ENCODE measurements at places on chromosomes 3 and 15. TPM values are rescaled to one million over a fixed set of nuclear protein-coding genes. Genes with fewer than 3 reads are reported as not detected.
A peak's percentile ranks its signal among the peaks of the same experiment; 100 is the strongest.

DNA sequence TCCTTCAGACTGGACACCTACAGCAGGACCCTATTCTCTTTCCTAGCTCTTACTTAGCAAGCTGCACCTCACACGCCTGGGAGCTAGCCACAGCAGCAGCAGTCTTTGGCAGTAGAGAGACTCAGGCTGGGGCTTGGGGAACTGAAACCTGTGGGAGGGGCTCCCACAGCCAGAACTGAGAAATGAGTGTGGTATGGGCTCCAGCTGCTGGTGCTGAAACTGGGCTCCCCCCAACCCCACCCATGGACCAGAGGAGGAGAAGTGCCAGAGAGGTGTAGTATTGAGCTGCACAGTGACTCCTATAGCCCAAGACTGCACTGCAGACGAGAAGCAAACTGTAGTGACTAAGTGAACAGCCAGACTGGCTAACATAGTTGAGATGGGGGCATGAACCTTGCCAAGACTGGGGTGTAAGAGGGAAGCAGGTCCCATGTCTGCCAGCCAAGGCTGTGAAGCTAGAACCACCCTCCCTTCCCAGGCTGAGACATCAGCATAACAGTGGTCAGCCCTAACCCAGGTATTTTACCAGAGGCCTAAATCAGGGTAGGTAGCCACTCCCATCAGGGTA, 62.5 kb downstream of the MYO5A start:
- H3K27me3 ChIP-seq: no peaks in the 10 kb centered on the region
- H3K36me3 ChIP-seq: no peaks in the 10 kb centered on the region
- no peak for DNase-seq
- peak overlapping the region; percentile 28 for H3K4me3 ChIP-seq
- H3K4me1 ChIP-seq: peaks cover 7% of the 10 kb centered on the region

DNA sequence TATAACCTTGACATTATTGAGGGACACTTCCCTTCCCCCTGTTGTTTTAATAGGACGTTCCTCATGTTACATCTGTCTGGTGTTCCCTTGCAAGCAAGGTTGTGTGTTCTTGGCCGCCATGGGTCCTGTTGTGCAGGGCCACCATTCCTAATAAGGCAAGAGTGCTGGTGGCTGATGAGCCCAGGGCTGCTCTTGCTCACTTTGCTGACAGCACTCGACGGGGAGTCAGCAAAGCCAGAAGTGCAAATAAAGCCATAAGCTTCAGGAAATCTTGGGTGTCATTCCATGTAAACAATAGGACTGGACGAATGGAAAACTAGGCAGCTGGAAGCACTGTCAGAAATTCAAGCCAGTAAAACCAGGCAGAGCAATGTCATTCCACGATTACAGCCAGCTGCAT, 75.8 kb downstream of the SQOR start:
- no peaks in the 10 kb centered on the region for H3K36me3 ChIP-seq
- H3K27ac ChIP-seq: no peak overlapping the region
- no peak for DNase-seq
- no peaks in the 10 kb centered on the region for H3K4me1 ChIP-seq
- H3K4me3 ChIP-seq: no peak overlapping the region

GRCh38 chr3:152183473-152183872, 85.3 kb upstream of the MBNL1 start:
- H3K4me1 ChIP-seq: no peaks in the 10 kb centered on the region
- no peak overlapping the region for H3K4me3 ChIP-seq
- no peak overlapping the region for H3K27ac ChIP-seq
- DNase-seq: peak; percentile 53
- H3K36me3 ChIP-seq: no peaks in the 10 kb centered on the region

DNA sequence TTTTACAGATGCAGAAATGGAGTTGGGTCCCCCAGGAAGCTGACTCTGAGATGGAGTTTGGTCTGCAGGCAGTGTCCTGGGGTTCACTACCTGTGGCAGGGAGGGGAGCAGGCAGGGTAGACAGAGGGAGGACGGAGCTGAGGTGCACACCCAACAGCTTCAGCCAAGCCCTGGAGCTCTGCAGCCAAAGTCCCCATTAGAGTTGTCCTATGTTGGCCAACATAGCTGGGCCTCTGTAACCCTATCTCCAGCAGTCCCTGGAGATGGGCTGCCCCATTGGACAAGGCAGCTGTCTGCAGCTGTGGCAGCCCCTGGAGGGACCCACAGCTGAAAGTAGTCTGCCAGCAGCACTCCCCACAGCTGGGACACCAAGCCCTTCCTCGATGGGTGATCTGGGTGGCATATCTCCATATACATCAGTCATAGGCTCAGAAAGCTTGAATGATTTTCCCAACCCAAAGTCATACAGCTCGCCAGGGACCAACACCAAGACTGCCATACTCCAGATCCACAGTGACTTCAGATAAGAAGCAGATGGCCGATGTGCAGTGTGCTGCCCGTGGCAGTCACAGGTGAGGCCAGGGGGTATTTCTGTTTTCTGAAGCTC, 31.9 kb downstream of the STARD5 start:
- no peaks in the 10 kb centered on the region for H3K36me3 ChIP-seq
- no peak overlapping the region for H3K4me3 ChIP-seq
- no peak for DNase-seq
- H3K4me1 ChIP-seq: no peaks in the 10 kb centered on the region

- no peak for DNase-seq
- H3K4me1 ChIP-seq: no peaks in the 10 kb centered on the region
- H3K27ac ChIP-seq: no peak overlapping the region
- no peaks in the 10 kb centered on the region for H3K27me3 ChIP-seq
- H3K4me3 ChIP-seq: no peak overlapping the region
Observed at GRCh38 chr15:47870300-47870955, 153.1 kb downstream of the SEMA6D start.

DNA sequence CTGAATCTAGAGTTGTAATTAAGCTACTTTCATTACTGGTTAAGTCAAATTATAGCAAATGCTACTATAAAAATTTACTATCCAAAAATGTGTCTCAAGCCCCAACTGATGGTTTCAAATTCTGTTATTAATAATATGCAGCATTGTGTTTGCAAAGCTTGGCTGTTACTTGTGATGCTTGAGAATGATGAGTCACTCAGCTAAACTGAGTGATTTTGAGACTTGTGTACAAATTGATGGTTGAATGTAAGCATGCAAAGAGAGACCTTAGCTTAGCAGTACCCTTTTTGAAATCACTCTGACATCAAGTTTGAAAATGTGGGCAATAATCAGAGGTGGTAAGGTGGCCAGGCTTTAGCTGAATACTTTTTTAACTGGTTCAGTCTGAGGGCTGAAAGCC, 27.6 kb downstream of the OPA1 start:
- DNase-seq: no peak
- no peaks in the 10 kb centered on the region for H3K27me3 ChIP-seq
- H3K4me3 ChIP-seq: no peak overlapping the region

- DNase-seq: no peak
- H3K27ac ChIP-seq: no peak within 1 kb of the TSS
- no peaks in the 10 kb centered on the region for H3K27me3 ChIP-seq
- H3K4me1 ChIP-seq: peaks cover 11% of the 10 kb centered on the region
Observed at GRCh38 chr3:9553021-9553947, at the start of gene LHFPL4. Gene LHFPL4 (minus strand): TSS chr3:9553822. CDS start chr3:9552679, 1,143 bp downstream.

DNA sequence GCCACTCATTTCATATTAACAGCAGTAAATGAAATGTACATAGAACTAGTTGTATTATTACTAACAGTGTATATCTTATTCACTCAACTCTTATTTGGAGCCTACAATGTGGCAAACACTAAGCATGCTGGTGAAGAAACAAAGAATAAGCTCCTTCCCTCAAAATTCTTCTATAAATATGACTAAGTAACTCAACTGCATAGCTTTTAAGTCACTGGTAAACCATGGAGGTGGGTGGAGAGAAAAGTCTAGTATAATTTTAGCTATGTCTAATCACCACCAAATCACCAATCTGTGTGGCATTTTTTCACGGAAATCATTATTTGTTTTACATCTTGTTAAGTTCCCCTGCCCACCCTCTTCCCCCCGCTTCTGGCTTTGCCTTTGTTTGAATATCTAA, 17.5 kb downstream of the COPS2 start:
- H3K4me3 ChIP-seq: no peak overlapping the region
- H3K27ac ChIP-seq: no peak overlapping the region
- H3K4me1 ChIP-seq: no peaks in the 10 kb centered on the region
- peaks cover 80% of the 10 kb centered on the region for H3K36me3 ChIP-seq
- no peak for DNase-seq

- no peaks in the 10 kb centered on the region for H3K36me3 ChIP-seq
- peaks cover 28% of the 10 kb centered on the region for H3K27me3 ChIP-seq
- no peak overlapping the region for H3K27ac ChIP-seq
- H3K4me3 ChIP-seq: peak overlapping the region; percentile 78
- peaks cover 31% of the 10 kb centered on the region for H3K4me1 ChIP-seq
- DNase-seq: no peak
Observed at GRCh38 chr15:40435710-40436089, 5.1 kb upstream of the BAHD1 start.

DNA sequence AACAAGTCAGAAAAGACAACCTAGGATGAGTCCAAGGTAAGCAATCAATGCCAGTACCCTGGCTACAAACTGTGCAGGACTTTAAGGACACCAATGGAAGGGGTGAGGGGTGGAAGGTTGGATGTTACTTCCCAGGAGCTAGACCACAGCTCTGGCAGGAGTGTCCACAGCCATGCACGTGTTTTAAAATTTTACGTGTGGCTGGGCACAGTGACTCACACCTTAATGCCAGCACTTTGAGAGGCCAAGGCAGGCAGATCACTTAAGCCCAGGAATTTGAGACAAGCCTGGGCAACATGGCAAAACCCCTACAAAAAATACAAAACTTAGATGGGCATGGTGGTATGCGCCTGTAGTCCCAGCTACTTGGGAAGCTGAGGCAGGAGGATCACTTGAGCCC, 14.7 kb upstream of the HDC start:
- DNase-seq: no peak
- H3K27ac ChIP-seq: no peak overlapping the region
- no peaks in the 10 kb centered on the region for H3K27me3 ChIP-seq
- no peaks in the 10 kb centered on the region for H3K4me1 ChIP-seq
- no peak overlapping the region for H3K4me3 ChIP-seq
- no peaks in the 10 kb centered on the region for H3K36me3 ChIP-seq

DNA sequence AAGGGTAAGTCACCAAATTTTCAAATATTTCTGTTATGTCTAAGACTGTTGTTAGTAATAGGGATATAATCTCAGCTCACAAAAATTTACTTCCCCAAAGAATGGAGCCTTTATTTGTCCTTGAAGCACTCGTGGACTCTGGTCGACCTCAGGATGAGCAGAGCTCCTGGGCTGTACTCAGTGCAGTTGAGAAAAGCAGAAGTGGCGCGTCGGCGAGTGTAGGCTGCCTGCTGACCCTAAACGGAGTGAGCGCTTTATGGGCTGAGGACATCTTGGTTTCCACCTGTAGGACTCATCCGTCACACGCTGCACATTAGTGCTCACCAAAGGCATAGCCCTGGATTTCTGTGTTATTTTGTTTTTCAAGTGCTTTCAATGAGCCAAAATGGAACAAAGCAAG, 11.0 kb downstream of the GABRA5 start:
- H3K36me3 ChIP-seq: no peaks in the 10 kb centered on the region
- H3K27me3 ChIP-seq: no peaks in the 10 kb centered on the region
- H3K4me1 ChIP-seq: no peaks in the 10 kb centered on the region
- no peak overlapping the region for H3K4me3 ChIP-seq
- DNase-seq: no peak

- no peak for DNase-seq
- no peak overlapping the region for H3K27ac ChIP-seq
- H3K4me3 ChIP-seq: no peak overlapping the region
- no peaks in the 10 kb centered on the region for H3K27me3 ChIP-seq
- H3K4me1 ChIP-seq: no peaks in the 10 kb centered on the region
- no peaks in the 10 kb centered on the region for H3K36me3 ChIP-seq
Observed at GRCh38 chr3:164779816-164780215, 298.5 kb downstream of the SI start.

- no peak overlapping the region for H3K27ac ChIP-seq
- no peaks in the 10 kb centered on the region for H3K27me3 ChIP-seq
- no peaks in the 10 kb centered on the region for H3K4me1 ChIP-seq
Observed at GRCh38 chr3:138148503-138148902, 16.3 kb upstream of the A4GNT start.

GRCh38 chr3:67947808-67948508, 293.5 kb upstream of the SUCLG2 start:
- peak; percentile 23 for DNase-seq
- H3K4me1 ChIP-seq: peaks cover 2% of the 10 kb centered on the region
- H3K4me3 ChIP-seq: no peak overlapping the region
- H3K27me3 ChIP-seq: no peaks in the 10 kb centered on the region

DNA sequence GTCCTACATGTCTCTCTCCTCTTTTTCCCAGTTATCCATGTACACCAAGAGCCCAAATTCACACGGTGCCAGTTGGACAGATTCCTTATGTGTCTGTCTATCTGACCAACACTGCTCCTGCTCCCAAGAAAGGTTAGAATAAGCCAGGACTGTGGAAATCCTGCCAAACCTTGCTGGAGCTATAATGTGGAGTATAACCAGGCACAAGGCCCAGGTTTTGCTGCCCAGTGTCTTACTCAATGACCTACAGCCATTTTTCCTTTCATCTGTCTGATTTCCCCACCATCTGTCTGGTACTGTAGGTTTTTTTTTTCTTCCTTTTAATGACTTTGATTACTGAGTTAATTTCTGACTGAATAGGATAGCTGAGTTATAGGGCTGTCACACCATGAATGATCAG, 26.5 kb upstream of the MINDY4B start:
- DNase-seq: no peak
- no peaks in the 10 kb centered on the region for H3K27me3 ChIP-seq
- no peaks in the 10 kb centered on the region for H3K36me3 ChIP-seq
- H3K27ac ChIP-seq: no peak overlapping the region
- no peak overlapping the region for H3K4me3 ChIP-seq

- no peak overlapping the region for H3K4me3 ChIP-seq
- no peaks in the 10 kb centered on the region for H3K4me1 ChIP-seq
- DNase-seq: no peak
Observed at GRCh38 chr3:99620976-99621375, 17.4 kb upstream of the COL8A1 start.

- H3K27ac ChIP-seq: no peak overlapping the region
- H3K4me1 ChIP-seq: no peaks in the 10 kb centered on the region
- no peaks in the 10 kb centered on the region for H3K27me3 ChIP-seq
- H3K4me3 ChIP-seq: no peak overlapping the region
- H3K36me3 ChIP-seq: no peaks in the 10 kb centered on the region
Observed at GRCh38 chr3:174376346-174376745, 482.8 kb upstream of the NAALADL2 start.

FANCD2 gene
- 77.8 TPM for total RNA-seq

DPPA2 gene
- 12.6 TPM for total RNA-seq

PPARG gene
- total RNA-seq: 0.27 TPM

ADCY5 gene
- 18.5 TPM for total RNA-seq

CYP1A2 gene
- total RNA-seq: not detected

Measured in H1 (cell line).